Pons (tissue), 1 donor: ENCODE measurements at places on chromosomes 2 and 18.

GRCh38 chr2:120245520-120246332 is 6.9 kb upstream of the RALB start:
- DNase-seq = no peak

DNA sequence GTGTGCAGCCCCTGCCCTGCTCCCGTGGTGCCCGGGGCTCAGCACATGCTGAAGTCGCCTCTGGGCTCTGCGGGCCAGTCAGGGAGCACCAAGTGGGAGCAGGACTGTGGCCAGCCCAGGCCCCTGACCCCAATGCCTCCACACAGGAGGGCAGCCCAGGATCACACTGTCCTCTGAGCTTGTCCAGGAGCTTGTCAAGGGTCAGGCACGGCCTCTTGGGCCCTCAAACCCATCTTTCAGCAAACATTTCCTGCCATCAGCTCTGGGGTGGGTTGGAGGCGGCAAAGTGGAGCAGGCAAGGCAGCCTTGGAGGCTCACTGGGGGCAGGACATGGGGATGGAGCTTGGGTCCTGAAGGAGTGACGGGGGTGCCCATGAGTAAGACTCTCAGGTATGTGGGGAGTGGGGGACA is 10.3 kb downstream of the SNED1 start:
- no peak for DNase-seq

- no peak for DNase-seq
Observed at GRCh38 chr2:120729406-120730399, 6.0 kb upstream of the GLI2 start.

- no peak for DNase-seq
Observed at GRCh38 chr2:132583666-132584360, 86.2 kb downstream of the LYPD1 start.

GRCh38 chr2:104746858-104747257 is 107.1 kb upstream of the POU3F3 start:
- no peak for DNase-seq

GRCh38 chr2:133666621-133667020 is 98.4 kb upstream of the NCKAP5 start:
- DNase-seq = no peak

DNA sequence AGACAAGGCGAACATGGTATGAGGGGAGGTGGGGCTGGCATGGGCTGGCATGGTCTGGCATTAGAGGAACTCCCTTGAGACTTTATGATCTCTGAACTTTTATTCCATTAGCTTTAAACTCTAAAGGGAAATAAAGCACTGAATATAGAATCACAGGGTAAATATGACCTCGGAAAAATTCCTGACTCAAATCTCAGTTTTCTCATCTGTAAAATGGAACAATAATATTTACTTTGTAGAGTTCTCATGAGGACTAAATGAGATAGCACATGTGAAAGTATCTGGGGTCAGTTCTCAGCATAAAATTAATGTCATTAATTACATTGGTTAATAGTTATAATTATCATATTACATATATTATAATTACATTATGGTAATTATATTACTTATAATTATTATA is 65.9 kb downstream of the ARHGAP25 start:
- DNase-seq = no peak

DNA sequence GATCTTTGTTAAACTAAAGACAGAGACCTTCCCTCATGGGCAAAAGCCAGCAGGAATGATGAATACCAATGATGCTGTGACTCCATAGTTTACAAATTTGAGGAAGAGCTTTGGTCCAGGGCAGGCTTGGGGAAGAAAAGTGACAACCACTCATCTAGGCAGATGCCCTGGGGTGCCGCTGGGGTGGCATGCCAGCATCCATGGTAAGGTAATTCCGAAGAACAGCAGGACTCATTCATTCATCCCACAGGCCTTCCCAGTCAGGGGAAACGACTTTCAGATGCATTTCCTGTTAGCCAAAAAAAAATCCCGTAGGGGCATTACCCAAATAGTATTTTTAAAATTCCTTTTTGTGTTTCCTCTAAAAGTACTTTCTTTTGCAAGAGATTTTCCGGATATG is 180.7 kb upstream of the SERPINE2 start:
- DNase-seq = no peak

GRCh38 chr2:153811516-153811915 is 60.2 kb upstream of the GALNT13 start:
- DNase-seq = peak; percentile 94

GRCh38 chr2:160736148-160737028 is 242.8 kb upstream of the RBMS1 start:
- DNase-seq = no peak

GRCh38 chr2:222194669-222195068 is 104.1 kb downstream of the PAX3 start:
- no peak for DNase-seq

DNA sequence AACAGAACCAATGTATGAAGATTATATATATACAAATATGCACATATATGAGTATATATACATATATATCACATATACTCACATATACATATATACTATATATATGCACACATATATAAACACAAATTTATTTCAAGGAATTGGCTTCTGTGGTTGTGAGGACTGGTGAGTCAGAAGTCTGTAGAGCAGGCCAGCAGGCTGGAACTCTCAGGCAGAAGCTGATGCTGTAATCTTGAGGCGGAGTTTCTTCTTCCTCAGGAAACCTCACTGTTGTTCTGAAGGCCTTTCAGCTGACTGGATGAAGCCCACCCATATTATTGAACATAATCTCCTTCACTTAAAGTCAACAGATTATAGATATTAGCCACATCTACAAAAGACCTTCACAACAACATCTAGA is 143.9 kb upstream of the CREB1 start:
- DNase-seq = no peak

DNA sequence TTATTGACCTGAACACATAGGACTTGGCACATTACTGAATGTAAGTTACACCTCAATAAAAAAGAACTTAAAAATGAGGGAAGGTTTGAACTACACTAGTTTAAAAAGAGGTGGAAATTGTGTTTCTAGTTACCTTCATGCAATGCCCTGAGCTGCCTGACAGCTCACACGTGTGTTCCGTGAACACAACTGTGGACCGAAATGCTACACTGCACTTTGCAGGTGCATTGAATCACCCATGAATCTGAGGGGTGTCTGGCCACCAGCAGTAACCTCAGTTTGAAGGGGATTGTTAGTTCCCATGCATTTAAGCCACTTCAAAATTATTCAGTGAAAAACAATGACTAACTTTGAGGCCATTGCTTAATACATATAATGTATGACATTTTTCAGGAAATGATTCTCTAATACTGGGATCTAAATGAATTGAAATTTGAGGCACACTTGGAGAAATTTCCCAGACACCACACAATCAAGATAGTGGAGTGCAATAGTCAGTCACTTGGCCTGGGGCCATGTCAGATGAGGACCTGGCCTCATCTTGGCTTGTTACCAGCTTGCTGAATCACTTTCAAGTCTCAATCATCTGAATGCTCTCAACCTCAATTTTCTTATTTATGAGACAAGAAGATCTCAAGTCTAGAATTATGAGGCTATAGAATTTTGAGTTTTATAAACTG is 59.3 kb downstream of the MYL12B start:
- DNase-seq = no peak

DNA sequence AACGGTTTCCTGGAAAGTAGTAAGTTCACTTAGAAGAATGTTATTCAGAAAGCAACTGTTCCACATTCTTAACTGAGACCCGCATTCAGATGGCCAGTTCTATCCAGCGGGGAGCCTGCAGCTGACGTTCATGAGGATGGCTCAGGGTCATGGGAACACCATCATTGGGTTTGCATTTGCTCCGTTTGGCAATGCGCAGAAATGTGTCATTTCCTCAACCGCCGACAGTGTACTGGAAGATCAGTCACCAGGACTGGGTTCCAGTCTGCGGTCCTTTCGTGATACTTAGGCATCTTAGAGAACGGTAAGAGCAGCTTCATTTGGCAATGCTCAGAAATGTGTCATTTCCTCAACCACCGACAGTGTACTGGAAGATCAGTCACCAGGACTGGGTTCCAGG is 104.0 kb downstream of the DNER start:
- DNase-seq = no peak

DNA sequence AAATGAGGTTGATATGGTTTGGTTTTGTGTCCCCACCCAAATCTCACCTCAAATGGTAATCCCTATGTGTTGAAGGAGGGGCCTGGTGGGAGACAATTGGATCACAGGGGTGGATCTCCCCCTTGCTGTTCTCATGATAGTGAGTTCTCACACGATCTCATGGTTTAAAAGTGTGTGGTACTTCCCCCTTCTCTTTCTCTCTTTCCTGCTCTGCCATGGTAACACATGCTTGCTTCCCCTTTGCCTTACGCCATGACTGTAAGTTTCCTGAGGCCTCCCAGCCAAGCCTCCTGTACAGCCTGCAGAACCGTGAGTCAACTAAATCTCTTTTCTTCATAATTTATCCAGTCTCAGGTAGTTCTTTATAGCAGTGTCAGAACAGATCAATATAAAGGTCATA is 24.7 kb upstream of the FAM124B start:
- DNase-seq = no peak

- no peak for DNase-seq
Observed at GRCh38 chr2:22521620-22522019, 863.4 kb upstream of the KLHL29 start.

DNA sequence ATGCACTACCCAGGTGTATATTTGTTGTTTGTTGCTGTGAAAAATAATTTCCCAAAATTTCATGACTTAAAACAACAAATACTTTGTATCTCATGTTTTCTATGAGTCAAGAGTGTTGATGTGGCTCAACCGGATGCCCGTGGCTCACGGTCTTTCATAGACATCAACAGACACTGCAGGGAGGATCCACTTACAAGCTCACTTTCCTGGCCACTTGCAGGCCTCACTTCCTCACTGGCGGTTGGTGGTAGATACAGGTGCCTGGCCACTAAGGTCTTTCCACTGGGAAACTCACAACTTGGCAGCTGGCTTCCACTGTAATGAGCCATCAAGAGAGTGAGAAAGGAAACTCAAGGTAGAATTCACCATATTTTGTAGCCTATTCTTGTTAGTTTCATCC is 662.9 kb downstream of the IRS1 start:
- DNase-seq = no peak

DNA sequence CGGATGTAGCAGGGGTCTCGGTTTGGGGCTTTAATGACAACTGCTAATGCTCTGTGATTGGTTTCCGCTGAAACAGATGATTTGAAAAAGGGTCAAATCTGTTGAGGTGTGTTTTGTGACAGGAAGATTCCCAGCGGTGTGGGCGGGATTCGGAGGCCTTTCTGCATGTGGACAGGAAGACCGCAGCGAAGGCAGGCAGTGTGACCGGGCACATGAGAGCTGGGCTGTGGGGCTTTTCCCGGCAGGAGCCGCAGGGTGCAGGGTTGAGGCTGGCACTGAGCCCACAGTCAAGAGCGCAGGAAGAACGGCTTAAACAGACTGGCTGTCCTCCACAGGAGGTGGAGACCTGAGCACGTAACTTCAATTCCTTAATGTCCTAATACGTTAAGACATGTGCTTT is 180.0 kb upstream of the TPO start:
- no peak for DNase-seq

GRCh38 chr2:11022591-11023273 is 111.0 kb downstream of the KCNF1 start:
- no peak for DNase-seq

DNA sequence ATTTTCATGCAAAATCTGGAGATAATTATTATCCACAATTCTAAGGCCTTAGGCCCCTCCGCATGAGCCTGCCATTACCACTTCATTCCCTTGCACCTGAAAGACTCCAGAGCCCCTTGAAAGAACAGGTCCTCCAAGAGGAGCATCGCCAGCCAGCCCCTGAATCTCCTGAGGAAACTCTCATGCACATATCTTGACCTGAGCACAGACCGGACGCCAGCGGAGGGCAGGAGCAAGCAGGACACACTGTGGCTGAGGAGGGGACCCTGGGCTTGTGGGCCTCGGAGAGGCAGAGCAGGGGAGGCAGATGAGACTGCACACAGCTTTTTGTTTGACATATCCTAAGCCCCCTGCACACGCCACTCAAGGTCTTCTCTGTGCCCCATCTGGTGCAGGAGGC is 13.6 kb upstream of the ADNP2 start:
- no peak for DNase-seq

DNA sequence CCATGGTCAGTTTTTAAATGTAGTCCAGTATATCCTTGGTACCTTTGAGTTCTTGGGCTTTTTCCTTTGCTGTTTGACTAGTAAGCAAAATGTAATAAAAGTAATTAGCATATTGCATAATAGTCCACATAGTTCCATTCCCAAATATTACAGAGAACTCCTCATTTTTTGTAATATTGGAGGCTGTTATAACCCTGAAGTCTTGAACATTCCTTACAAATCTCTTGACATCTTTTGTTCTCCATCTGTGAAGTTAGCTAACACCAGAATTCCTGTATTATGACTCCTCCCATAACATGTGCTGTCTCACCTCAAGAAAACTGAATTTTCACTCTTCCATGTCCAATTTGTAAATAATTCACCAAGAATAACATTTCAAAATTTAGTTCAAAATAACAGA is 17.1 kb downstream of the CREB1 start:
- no peak for DNase-seq

- no peak for DNase-seq
Observed at GRCh38 chr2:34547900-34548299, 948.8 kb upstream of the FAM98A start.

- DNase-seq = no peak
Observed at GRCh38 chr18:62555135-62555534, 32.3 kb downstream of the ZCCHC2 start.

GRCh38 chr18:13546638-13547037 is 179.7 kb downstream of the FAM210A start:
- no peak for DNase-seq

DNA sequence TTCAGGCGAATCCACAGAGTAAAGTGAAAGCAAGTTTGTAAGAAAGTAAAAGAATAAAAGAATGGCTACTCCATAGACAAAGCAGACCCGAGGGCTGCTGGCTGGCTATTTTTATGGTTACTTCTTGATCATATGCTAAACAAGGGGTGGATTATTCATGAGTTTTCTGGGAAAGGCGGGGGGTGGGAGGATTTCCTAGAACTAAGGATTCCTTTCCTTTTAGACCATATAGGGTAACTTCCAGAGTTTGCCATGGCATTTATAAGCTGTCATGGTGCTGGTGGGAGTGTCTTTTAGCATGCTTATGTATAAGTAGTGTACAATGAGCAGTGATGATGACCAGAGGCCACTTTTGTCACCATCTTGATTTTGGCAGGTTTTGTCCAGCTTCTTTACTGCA is 59.8 kb downstream of the SLC4A3 start:
- no peak for DNase-seq

DNA sequence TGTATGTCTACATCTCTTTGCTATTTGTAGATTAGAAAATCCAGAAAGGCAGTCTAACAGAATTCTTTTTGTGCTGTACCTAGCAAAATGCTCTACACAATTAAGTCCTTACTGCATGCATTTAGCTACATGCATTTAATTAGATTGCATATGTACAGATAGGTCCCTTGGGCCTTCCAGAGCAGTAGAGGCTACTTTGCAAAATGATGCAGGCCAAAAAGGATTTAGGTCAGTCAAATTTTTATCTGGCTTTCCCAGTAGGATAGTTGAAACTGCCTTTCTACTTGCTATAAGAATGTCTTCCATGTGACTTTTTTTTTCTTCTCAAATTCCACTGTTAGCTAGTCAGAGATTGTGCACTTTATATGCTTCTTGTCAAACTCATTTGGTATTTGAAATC is 19.3 kb downstream of the GALNT13 start:
- no peak for DNase-seq
